ENCODE measurements at places on chromosomes 4 and X.

GRCh38 chr4:173526724-173527102, 3.3 kb downstream of the HAND2 start:
- DNase-seq: no peak

DNA sequence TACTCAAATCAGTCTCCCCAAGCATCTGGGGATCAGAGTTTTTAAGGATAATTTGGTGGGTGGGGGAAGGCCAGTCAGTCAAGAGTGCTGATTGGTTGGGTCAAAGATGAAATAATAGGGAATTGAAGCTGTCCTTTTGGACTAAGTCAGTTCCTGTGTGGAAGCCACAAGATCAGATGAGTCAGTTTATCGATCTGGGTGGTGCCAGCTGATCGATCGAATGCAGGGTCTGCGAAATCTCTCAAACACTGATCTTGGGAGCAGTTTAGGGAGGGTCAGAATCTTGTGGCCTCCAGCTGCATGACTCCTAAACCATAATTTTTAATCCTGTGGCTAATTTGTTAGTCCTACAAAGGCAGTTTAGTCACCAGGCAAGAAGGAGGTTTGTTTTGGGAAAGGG, 17.3 kb upstream of the GLUD2 start:
- DNase-seq: no peak

- DNase-seq: no peak
Observed at GRCh38 chrX:940691-941090, 271.8 kb downstream of the CRLF2 start.

GRCh38 chrX:46572340-46572936, 1.1 kb upstream of the CHST7 start:
- no peak for DNase-seq

DNA sequence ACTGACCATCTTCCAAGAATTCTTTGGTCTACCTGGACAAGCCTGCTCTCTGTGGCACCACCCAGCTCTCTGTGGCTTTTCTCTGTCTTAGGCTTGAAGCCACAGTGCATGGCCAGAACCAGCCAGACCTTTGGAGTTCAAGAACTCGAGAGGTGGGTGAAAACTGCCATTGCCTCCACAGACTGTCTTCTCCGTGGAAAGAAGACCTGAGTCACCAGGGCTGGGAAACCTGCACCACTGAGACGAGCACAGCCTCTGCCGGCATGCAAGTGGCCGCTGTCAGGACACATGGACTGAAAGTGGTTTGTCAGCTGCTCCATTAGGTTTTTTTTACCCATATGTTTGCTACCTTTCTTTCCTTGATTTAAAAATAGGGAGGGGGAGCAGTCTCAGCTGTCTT, 74.5 kb downstream of the MGST2 start:
- no peak for DNase-seq

GRCh38 chr4:10704430-10704810, 19.9 kb upstream of the CLNK start:
- peak; percentile 31 for DNase-seq

- peak; percentile 56 for DNase-seq
Observed at GRCh38 chr4:52106191-52106590, 55.1 kb downstream of the SPATA18 start.

- DNase-seq: no peak
Observed at GRCh38 chrX:130176354-130176776, 4.6 kb downstream of the RAB33A start.

GRCh38 chr4:107854356-107855022, 29.8 kb downstream of the SGMS2 start:
- peak; percentile 72 for DNase-seq

- no peak for DNase-seq
Observed at GRCh38 chr4:25030277-25031076, at the start of gene LGI2. TSS of gene LGI2 (minus strand) at chr4:25030946. CDS start at chr4:25030693, 253 bp downstream.

- DNase-seq: peak; percentile 77
Observed at GRCh38 chrX:18617407-18617750, 54.5 kb downstream of the RS1 start.

DNA sequence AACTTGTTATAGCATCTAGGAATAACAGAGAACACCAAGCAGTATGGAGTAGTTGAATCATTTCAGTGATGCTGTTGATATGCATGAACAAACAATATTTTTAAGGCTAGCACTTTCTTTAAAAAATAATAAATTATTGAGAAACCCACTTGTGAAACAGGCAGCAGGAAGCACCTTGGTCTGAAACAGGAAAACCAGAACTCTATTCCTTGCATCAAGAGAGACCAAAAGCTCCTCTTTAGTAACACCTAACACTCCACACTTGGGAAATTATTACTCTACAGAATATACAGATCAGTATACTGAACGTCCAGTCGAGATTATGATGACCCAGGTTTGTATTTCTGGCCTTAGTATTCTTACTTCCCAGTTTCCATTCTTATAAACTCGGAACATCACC, 129.0 kb downstream of the ARAP2 start:
- no peak for DNase-seq

DNA sequence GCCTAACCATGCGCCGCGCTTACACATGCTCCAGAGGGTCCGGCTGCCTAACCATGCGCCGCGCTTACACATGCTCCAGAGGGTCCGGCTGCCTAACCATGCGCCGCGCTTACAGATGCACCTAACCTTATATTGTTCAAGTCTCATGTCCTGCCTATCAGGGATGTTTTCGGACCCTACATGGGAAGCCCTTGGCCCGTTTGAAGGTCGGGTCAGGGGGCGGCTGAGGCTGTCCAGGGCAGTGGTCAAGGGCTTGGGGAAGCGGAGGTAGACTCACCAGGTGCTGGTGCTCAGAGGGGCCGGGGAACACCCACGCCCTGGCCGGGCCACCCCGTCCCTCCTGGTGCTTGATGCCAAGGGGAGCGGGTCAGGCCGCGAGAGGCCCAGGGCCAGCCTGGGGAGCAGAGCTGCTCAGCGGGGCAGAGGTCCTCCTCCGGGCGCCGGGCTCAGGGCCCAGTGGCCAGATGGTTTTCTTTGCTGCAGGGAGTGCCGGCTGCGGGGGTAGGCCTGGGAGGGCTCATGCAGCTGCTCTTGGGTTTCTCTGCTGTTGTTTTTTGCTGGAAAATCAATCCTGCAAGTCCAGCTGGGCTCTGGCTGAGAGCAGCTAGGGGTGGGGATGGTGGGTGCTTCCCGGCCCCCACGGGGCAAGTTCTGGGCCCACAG, 35.4 kb upstream of the SPON2 start:
- DNase-seq: peak; percentile 51

DNA sequence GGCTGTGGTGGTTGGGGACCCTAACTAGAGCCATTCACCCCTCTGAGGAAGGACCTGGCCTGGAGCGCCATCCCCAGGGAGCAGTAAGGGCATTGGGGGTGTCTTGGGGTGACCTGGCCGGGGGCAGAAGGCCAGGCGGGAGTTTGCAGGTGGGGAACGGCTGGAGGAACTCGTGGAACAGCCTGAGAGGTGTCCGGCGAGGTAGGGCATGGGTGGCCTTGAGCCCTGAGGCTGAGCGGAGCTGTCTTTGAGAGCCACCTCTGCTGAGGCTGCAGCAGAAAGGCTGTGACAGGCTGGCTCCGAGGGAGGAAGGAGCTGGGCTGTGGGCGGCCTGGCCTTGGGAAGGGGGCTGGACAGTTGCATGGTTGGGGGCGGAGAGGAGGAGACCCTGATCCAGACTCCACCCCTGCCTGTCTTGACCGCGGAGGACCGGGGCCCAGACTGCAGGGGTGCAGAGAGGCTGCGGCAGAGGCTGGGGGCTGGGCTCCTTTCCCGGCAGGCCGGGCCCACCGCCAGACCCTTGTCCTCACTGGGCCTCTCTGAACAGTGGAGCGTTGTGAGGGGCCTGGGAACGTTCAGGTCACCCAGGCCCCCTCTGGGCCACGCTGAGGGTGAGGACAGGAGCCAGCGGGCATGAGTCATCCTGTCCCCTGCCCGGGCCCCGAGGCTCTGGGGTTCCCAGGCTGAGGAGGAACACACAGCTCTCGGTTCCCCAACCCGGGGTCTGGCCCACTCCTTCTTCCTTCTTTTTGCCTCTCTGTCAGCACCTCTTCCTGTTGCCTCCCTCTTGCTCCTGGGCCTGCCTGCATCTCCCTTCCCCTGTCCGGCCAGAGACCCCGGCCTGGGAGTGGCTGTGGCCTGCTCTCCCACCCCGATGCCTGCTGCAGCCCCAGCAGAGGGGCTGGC, 8.1 kb downstream of the SH3BP2 start:
- DNase-seq: peak; percentile 78

DNA sequence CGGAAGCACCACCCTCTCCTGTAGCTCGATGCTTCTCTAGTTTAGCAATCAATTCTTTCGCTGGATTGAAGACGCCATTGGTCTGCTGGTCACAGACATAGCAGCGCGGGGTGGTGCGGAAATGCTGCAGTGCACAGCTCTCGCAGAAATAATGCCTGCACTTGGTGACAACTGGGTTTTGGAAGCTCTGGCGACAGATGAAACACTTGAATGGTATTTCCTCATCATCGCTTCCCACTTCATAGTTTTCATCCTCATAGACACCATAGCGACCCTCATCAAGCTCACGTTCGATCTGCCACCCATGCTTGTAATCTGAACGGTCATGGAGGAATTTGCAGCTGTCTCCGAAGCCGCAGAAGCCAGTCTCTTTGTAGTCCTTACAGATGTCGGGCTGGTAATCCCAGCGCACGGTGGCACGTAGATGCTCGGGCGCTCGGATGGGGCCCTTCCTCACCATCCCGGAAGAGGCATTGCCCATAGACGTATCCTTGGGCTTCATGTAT, 854 bp downstream of the RNF113A start:
- peak; percentile 14 for DNase-seq

GRCh38 chr4:7399440-7400234, 35.1 kb downstream of the PSAPL1 start:
- DNase-seq: no peak

- DNase-seq: peak; percentile 65
Observed at GRCh38 chr4:140851032-140851636, 94.9 kb upstream of the TBC1D9 start.

Data from fibroblast of upper back skin (primary cell).